ENCODE measurements at places on chromosomes 16 and 17.

DNA sequence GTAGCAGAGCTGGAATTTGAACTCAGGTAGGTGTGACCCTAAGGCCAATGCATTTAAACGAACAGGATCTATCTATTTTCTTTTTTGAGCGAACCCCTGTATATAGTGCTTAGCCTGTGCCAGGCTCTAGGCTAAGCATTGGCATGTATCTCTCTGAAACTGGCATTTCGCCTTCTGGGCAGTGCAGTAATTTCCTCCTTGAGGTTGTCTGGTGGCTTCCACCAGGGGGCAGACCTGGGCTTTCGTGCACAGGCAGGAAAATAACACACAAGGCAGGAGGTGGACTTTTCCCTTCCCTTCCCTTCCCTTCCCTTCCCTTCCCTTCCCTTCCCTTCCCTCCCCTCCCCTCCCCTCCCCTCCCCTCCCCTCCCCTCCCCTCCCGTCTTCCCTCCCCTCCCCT, 34.4 kb upstream of the PRKCB start:
- DNase-seq: peak; percentile 82

DNA sequence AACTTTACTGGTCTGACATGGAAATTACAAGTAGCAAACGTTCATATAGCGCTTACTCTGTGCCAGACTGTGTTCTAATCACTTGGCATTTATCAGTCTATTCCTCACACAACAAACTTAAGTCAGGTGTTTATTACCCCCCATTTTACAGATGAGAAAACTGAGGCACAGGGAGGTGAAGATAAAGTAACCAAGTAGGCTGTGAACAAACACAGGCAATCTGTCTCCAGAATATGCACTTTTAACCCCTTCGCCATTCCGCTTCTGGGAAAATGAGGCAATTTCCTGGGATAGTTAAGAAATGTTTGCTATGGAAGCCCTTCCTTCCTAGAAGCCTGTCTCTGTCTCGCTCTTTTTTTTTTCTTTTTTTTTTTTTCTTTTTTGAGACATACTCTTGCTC, 12.2 kb upstream of the CXCL16 start:
- no peak for DNase-seq

- DNase-seq: no peak
Measured at GRCh38 chr17:7496470-7497183, 12.5 kb downstream of the POLR2A start.

DNA sequence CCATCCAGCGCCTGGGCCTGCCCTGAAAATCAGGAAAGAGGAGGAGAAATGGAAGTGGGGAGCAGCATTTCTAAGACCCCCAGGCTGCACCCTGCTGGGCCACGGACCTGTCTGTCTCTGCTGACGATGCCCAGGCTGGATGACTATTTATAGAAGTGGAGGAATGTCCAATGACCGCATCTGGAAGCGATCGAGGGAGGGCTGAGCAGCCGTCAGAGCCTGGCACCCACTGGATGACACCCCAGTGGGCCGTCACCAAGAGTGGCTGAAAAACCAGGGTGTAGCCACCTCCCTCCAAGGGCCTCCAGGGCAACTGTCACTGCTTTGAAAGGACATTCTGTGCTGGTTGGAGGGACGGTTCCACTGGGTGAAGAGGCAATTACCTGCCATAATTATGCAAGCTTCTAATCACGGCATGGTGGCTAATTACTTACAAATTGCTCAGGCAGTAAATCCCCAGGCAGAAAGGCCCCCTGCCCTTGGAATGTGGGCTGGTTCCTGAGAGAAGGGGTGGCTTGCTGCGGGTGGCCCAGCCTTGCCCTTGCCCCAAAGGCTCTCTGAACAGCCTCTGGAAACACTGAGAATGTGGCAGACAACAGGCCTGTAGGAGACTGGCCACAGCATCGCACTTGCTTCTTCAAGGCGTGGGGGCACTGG, 332.1 kb downstream of the C16orf95 start:
- peak; percentile 46 for DNase-seq

- peak; percentile 87 for DNase-seq
Measured at GRCh38 chr16:17511340-17511739, 40.6 kb upstream of the XYLT1 start.

DNA sequence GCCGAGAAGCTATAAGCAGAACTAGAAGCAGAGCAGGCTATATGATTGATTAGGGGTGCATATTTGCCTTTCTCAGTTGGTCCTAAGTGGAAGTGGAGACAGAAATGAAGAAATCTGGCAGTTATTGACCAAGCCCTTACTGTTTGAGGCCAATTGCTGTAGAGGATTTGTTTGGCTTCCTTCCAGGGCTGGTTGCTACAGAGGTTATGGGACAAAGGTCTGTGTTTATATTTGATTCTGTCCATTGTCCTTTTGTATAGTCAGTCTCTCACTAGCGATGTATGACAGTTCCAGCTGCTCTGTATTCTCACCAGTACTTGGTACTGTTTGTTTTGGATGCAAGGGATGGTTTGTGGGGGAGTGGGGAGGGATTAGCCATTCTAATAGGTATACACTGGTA, 7.3 kb upstream of the ALOX15 start:
- DNase-seq: no peak

DNA sequence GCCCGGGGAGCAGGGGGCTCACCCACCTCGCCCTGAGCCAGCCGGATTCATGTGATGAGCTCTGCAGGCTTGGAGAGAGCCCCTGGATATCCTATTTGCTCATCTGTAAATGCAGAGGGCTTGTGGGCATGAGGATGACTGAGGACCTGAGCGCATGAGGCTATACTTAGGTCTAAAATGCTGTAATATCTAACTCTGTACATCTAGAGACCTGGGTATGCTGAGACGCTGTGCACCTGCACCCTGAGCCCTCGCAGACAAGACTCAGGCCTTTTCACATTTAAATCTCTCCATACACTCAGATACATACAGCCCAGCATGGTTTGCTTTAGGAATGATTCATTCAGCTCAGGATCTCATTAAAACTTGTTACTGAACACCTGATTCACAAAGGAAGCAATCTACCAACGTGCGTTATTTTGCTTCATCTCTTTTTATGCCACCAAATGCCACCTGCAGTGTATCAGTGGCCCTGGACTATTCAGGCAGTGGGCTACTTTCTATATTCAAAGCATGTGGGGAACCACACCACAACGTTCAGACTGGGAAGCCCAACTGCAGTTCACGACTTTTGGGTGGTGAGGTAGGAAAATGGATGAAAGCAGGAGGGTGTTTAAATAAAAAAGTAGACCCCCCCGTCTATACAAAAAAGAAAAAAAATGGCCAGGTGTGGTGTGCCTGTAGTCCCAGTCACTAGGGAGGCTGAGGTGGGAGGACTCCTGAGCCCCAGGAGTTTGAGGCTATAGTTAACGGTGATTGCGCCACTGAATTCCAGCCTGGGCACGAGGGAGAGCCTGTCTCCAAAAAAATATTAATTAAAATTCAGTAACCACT, 12.0 kb downstream of the USP7 start:
- DNase-seq: no peak

GRCh38 chr16:629185-629832, 1.5 kb upstream of the WFIKKN1 start:
- no peak for DNase-seq

DNA sequence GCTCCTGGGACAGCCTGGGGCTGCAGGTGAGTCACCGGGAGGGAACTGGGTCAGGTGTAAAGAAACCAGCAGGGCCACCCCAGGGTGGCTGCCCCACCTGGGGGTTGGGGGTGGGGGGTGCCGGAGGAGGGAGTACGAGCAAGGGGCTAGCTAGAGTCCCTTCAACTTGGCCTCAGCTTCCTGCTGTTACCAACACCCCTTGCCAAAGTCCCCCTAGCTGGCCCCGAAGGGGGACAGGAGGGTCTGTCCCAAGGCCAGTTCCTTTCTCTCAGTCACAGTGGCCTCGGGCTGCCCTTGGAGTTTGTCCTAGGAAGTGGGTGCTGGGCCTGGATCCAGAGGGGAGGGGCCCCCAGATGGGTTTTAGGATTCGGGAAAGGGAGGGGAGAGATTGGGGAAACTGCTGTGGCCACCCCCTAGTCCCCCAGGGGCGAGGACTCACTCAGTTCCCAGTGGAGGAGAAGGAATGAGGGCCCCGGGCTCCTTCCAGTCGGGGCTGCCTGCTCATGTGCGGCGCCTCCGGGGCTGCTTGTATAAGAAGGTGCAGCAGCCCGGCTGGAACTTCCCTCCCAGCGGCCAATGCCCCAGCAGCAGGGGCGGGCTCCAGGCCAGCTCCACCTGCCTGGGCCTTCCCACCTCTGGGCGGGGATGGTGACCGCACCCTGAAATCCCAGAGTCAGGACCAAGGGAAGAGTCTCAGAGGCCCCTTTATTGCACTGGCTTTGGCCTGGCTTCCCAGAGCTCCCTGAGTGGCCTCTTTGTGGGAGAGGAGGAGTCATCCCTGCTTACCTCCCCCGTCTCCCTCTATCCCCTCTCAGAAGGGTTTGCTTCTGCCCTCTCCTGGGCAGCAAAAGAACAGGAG, 7.3 kb downstream of the ARHGAP27 start:
- peak; percentile 66 for DNase-seq

- DNase-seq: no peak
Measured at GRCh38 chr17:58974354-58974753, 132.3 kb downstream of the TRIM37 start.

DNA sequence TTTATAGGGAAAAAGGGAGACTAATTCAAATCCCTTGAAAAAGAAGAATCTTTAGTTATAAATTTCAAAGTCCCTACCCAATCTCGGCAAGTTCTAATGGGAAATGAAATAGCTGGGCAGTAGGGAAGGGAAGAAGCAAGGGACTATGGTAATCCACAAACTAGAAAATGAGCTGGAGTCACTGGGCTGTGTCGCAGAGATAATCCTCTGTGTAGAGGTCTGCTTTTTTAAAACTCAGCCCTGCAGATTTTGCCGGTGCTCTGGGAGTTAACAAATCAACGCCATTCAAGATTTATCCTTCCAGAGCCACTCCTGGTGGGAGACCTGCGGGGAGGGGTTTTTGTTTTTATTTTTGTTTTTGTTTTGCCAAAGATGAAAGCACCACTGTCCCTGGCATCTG, 20.8 kb downstream of the SNX11 start:
- no peak for DNase-seq

- no peak for DNase-seq
Measured at GRCh38 chr17:74843352-74843627, 16.4 kb downstream of the GRIN2C start.

DNA sequence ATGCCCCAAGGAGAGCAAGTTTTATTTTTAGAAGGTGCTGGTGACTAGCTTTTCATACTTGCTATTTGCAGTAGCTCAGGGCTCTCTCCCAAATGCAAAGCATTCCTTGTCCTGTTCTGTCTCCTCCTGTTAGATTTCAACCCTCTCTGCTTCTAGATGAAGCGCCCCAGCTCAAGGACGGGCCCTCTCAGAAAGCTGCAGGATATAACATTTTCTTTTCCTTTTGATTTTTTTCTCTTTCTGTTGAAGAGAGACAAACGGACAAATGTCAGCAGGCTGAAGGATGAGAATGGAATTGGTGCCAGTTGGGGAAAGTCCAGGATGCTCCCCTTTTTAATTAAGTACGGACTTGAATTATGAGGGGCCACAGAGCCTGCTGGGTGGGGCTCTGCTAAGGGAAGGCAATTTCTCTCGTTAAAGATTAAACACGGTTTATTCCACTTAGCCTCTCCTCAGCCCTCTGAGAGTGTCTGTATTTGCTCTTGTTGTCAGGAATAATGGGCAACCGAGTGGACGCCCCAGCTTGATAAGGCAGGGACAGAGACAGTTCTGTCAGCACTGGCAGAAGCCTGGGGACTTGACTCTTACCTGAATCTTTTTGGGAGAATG, 6.2 kb upstream of the ETV4 start:
- DNase-seq: no peak

GRCh38 chr16:25051406-25052150, 36.4 kb upstream of the ARHGAP17 start:
- DNase-seq: peak; percentile 70

DNA sequence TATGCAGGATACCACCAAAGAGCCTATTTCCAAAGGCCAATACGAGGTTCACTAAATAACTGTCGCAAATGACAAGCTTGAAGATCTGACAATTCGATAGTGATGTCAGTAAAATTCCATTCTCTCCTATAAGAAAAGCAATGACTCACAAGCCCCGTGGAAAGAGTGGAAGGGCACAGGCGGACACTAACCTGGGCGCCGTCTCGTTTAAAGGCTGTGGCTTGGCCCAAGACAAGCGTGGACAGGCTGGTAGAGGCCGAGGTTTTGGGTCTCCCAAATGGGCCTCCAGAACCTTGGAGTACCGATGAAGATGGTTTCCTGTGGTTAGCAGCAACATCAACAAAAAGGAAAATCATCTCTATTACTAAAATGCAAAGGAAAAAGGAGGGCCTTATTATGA, 16.5 kb upstream of the SLC38A8 start:
- DNase-seq: no peak

DNA sequence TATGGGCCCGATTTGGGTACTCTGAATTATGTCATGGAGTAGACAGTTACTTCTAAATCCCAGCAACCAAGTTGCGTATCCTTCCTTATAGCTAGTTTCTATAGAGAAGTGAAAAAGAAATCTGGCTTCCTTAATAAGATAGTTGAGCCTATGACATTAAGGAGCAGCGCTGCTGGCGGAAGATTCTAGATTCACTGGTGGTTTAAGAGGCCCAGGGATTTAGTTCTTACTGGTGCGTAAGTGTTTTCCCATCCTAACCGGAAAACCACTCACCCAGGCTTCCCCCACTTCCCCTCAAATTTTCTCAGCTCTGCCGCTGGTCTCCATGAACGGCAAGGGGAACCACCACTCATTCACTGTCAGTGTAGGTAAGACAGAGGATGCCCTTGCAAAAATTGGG, 230.4 kb downstream of the CPPED1 start:
- DNase-seq: no peak

- DNase-seq: no peak
Measured at GRCh38 chr16:86971251-86971650, 345.9 kb downstream of the C16orf95 start.

GRCh38 chr17:75406222-75406615, 741 bp upstream of the GRB2 start:
- peak; percentile 56 for DNase-seq

DNA sequence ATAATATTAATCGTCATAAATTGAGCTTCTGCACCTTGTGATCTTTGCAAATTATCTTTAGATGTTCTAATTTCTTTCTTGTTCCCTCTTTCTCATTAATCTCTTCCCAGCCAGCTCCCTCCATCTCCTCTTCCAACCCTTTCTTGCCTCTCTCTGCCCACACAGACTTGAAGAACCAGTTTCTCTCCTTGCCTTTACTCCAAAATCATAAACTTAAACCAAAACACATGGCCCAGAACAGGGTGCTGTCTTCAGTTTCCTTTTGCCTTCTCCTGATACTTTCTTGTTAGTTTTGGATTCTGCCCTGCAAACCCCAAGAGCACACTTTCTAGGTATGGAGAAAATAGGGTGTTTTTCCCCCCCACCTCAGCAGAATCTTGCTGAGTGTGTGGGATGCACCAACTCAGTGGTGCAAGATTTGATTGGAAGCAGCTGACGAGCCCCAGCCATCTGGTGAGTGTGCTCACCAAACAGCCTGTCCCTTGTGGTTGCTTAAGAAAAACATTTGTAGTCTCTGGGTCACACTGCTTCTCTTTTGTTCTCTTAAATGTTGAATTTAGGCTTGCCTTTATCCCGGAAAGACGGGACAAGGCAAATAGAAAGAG, 175.8 kb upstream of the MAF start:
- peak; percentile 39 for DNase-seq

- DNase-seq: peak; percentile 28
Measured at GRCh38 chr17:15946611-15947120, 1.7 kb downstream of the ADORA2B start.

Data from GM23248 (cell line).